ENCODE measurements at places on chromosomes 4 and X.

GRCh38 chr4:112514647-112515197, 1.3 kb downstream of the NEUROG2 start:
- DNase-seq = no peak

GRCh38 chr4:88720451-88721428, 23.1 kb upstream of the NAP1L5 start:
- DNase-seq = no peak

- no peak for DNase-seq
Measured at GRCh38 chr4:6892190-6892908, 17.3 kb upstream of the TBC1D14 start.

- DNase-seq = peak; percentile 1
Measured at GRCh38 chr4:7426525-7427171, 8.1 kb downstream of the PSAPL1 start.

DNA sequence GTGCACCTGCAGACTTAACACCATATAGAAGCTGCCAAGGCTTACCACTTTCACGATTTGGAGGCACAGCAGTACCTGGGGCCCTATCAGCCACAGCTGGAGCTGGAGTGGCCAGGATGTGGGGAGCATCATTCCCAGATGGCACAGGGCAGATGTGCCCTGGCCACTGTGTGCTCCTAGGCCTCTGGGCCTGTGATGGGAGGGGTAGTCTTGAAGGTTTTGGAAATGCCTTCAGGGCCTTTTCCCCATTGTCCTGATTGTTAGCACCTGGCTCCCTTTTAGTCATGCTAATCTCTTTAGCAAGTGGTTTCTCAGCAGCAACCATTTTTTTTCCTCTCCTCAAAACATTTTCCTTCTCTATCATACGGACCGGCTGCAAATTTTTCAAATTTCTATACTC, 490.2 kb downstream of the RAB28 start:
- no peak for DNase-seq

GRCh38 chrX:149567621-149568417, 18.1 kb upstream of the HSFX3 start:
- DNase-seq = no peak

DNA sequence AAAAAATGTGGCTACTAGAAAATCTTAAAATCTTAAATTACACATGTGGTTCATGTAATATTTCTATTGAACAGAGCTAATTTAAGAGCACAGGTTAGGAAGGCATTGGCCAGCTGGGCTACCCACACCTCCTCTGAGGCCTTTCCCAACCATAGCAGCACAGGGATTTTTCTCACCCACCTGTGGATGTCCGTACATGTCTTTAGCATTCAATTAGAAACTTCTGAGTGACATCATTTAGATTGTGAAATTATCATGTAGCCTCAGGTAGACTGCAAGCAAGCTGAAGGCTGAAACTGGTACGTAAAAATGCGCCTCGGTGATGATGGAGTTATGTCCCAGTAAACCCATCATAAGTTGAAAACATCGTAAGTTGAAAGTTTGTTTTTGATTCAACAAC, 31.2 kb downstream of the SCARB2 start:
- DNase-seq = no peak

- no peak for DNase-seq
Measured at GRCh38 chrX:134501941-134502340, 42.0 kb downstream of the HPRT1 start.
